Ecto neural progenitor cell (in vitro differentiated cells): ENCODE measurements at places on chromosomes 4 and X.

GRCh38 chr4:87934973-87935372 lies 40.5 kb upstream of the SPP1 start:
- DNase-seq, result no peak

DNA sequence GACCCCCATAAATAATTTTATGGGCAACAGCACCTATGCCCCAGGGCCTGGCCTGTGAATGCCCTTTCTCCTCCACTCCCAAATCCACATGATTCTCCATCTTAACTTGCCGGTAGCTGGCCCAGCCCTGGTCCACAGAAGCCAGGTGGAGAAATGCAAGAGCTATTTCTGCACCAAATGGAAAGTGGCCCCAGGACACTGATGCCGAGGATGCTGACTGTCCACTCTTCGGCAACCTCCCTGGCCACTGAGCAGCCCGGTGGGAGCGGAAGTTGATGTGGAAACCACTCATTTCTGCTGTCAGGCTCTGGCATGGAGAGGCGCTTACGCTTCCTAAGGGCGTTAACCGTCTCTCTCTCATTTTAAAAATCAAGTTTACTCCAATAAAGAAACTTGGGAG lies 58.8 kb downstream of the JAKMIP1 start:
- DNase-seq, result no peak

DNA sequence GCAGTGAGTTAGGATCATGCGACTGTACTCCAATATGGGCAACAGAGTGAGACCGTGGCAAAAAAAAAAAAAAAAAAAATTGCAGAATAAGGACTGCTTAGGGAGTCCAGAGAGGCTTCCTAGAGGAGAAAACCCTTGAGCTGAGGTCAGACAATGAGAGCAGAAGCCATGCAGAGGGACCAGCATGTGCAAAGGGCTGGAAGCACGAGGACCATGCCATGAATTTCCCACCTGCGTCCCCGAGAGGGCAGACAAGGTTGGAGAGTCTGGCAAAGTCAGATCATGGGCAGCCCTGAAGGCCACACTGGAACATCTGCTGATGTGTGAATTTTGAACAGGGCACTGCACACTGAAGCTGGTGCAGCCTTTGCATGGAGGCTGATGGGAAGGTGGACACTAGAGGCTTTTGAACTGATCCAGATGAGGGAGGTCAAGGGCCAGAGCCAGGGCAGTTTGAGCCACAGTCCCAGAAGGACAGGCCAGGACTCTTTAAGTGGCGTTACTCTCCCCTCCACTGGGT lies 6.5 kb upstream of the JAKMIP1 start:
- DNase-seq, result peak; percentile 35

DNA sequence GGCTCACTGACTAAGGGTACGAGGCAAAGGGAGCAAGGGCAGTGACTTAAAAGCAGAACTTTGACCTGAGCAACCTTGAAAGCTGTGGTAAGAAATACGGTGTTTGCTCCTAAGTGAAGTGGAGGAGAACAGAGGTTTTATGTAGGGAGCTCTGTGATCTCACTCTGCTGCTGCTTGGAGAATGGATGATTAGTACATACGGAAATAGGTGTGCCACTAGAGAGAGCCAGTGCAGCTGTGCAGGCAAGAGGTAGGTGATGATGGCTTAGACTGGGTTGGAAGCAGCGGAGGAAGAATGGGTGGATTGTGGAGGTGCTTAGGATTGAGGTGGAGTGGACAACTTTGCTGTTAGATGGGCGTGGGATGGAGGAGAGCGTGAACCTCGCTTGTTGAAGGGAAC lies 85.0 kb downstream of the FAM193A start:
- no peak for DNase-seq

DNA sequence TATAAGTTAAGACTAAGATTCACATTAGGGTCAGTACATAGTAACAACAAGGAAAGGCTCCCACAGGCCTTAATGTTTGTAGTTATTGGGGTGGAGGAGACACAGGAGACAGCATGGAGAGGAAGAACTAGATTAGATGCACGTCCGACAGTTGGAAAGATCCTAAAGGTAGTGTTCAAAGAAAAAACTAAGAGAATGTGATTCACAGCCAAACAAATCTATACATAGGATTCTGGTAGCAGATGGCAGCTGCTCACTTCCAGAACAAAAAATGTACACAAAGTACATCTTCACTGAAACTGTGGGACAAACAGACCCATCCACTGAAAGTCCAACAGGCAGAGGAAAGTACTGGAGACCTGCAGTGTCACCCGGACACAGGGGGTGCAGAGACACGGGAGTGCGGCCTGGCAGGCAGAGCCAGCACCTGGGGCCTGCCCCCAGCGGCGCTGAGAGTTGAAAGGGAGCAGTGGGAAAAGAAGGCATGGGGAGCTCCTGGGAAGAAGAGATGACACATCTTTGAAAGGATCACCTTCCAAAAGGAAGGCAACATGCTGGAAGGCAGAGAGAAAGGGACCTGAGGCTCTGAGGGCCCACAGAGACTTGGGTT lies 40.0 kb downstream of the NELFA start:
- no peak for DNase-seq

DNA sequence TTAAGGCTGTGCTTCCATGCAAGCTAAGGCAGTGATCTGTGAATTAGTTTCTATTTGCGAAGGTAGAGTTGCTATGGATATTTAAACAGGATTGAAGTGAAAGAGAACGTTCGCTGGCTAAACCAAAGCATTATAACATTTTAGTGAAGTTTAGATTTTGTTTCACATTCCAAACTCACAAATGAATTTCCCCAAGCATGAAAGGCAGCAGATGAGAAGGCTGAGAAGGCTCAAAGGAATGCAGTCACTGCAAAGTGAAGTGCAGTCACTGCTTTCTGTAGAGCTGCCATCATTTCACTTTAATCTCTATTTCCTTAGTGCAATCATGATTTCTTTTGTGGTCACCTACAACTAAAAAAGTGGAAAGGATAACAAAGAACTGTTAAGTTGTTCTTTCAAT lies 334.7 kb upstream of the NR3C2 start:
- no peak for DNase-seq

- DNase-seq, result no peak
Observed at GRCh38 chrX:79117078-79117477, 27.4 kb upstream of the GPR174 start.

DNA sequence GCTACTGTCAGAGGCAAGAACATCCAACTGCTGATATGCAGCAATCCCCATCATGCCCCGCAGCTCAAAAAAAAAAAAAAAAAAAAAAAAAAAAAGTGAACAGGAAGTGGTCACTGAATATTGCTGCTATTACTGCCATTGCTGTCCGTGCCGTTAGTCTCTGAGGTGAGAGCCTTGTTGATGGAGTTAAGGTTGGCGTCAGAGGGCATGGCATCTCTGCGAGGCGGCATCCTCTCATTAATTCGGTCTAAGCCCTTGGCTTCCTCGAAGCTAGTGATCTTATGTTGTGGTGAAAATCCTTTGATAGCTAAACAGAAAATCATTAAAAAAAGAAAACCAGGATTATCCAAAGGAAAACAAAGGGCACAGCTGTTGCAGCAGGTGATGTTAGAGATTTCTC lies 321.6 kb downstream of the PPP3CA start:
- DNase-seq, result no peak

GRCh38 chr4:92235731-92236130 lies 68.0 kb upstream of the GRID2 start:
- DNase-seq, result no peak

DNA sequence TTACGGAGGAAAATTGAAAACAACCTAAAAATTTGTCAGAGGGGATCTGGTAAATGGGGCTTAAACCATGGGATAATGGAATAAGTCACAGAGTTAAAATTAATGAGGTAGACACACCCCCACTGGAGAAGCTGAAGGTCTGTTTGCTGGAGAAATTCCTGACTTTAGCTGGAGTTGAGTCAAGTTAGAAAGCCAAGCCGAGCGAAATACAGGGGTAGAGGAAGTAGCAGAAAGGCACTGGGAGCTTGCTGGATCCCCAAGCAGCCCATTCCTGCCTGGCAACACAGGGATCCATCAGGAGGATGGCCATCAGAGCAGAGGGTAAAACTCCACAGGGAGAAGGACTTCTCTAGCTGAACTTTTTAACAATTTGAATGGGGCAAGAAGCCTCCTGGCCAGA lies 163.8 kb downstream of the ATRX start:
- DNase-seq, result no peak

DNA sequence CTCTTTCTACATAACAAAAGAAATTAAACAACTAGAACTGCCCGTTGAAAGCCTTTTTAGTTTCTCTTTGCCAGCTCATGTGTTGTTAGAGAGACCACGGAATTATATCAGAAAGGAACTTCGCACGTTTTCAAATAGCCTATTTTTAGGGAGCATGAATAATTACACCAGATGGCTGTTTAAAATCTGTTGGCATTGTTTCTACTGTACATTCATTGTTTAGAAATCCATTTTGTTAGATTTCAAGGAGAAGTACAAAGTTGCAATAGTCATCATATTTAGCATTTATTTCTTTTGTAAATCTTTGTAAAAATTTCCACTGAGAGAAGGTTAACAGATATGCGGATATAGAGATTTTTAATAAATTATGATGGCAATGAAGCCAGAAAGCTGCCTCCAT lies 403.0 kb upstream of the HS3ST1 start:
- DNase-seq, result no peak

- no peak for DNase-seq
Observed at GRCh38 chr4:15953625-15954024, 9.3 kb downstream of the FGFBP2 start.

DNA sequence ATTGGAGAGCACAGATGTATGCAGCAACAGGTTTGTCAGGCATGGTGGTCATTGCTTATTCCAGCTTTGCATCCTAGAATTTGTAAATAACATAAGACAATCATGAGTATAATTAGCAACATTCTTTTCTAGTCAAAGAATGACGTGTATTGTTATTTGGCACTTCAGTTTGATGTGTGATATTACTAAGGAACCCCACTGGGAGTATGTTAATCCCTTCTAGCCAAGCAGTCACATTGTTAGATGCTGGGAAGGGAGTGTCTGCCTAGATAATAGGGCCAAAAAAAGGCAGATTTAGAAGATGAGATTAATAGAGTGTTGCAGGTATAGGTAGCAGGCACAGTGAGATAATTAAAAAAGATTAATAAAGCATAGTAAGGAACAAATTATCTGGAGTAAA lies 159.2 kb upstream of the WDFY3 start:
- no peak for DNase-seq

DNA sequence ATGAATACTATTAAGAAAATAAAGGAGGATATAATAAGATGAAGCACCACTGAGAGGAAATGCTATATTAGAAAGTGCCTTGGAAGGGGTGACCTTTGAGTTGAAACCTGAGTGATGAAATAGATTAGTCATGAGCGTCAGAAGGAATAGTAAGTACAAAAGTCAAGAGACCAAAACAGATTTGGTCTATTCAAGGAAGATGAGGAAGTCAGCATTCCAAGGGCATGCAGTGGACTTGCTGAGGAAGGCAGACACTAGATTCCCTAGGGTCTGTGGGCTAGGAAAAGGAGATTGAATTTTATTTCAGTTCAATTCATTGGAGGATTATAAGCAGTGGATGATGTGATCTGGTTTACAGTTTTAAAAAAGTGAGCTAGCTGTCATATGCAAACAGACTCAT lies 73.0 kb upstream of the WDFY3 start:
- no peak for DNase-seq

DNA sequence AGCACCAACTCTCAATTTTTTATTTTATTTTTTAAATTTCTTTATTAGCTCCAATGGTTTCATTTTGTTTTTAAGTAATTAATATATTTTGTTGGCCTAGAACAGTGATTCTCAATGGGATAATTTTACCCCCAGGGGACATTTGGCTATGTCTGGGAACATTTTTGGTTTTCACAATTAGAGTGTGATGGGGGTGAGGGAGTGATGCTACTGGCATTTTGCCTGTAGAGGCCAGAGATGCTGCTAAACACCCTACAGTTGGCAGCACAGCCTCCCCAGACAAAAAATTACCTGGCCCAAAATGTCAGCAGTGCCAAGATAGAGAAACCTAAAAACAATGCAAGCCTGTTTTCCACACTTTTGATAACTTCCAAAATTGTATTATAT lies 64.6 kb downstream of the HHIP start:
- DNase-seq, result no peak

DNA sequence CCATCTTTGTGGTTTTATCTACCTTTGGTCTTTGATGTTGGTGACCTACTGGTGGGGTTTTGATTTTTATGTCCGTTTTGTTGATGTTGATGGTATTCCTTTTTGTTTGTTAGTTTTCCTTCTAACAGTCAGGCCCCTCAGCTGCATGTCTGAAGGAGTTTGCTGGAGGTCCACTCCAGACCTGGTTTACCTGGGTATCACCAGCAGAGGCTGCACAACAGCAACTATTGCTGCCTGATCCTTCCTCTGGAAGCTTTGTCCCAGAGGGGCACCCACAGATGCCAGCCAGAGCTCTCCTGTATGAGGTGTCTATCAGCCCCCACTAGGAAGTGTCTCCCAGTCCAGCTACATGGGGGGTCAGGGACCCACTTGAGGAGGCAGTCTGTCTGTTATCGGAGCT lies 199.3 kb upstream of the WDFY3 start:
- DNase-seq, result no peak

- no peak for DNase-seq
Observed at GRCh38 chr4:187000281-187000680, 276.6 kb upstream of the FAT1 start.

- no peak for DNase-seq
Observed at GRCh38 chr4:86036736-86037135, 323.1 kb downstream of the MAPK10 start.

GRCh38 chr4:79852305-79852730 lies 220.7 kb downstream of the ANTXR2 start:
- no peak for DNase-seq

GRCh38 chr4:104901438-104901837 lies 245.2 kb upstream of the TET2 start:
- DNase-seq, result no peak

DNA sequence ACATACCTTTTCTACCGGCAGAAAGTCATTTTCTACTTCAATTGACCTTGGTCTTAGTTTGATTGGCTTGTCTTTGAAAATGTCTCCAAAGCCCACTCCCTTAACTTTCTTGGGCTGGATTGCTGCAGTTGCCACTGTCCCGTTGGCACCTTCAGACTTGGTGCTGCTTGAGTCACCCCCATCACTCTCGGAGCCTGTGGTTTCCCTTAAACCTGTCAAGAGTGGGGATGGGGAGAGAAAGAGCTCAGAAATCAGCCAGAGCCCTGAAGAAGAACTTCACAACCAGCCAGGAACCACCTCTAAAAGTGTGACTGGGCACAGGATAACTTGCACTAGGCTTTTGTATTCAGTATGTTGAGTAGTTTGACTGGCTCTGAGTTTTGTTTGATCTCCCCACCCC lies 168.5 kb upstream of the MAP3K15 start:
- no peak for DNase-seq

DNA sequence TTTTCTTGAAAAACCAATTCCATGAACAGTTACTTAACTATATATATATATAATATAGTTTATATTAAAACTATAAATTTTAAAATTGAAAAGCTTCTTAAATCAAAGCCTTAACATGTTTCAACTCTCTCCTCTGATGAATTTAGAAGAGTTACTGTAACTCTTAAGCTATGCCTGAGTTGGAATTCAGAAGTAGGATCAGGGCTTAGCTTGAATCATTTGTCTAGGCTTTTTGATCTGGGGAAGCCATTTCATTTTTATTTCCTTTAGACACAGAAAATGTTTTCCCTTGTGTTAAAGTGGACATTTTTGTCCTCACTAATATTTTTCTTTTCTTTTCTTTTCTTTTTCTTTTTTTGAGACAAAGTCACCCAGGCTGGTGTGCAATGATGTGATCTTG lies 40.4 kb upstream of the PDLIM5 start:
- DNase-seq, result no peak
